ENCODE measurements at places on chromosomes 6 and 20.

- DNase-seq: no peak
These were observed 75.0 kb upstream of the FUCA2 start for GRCh38 chr6:143586557-143586956.

- DNase-seq: no peak
These were observed 216.0 kb upstream of the SSTR4 start for GRCh38 chr20:22819112-22819511.

DNA sequence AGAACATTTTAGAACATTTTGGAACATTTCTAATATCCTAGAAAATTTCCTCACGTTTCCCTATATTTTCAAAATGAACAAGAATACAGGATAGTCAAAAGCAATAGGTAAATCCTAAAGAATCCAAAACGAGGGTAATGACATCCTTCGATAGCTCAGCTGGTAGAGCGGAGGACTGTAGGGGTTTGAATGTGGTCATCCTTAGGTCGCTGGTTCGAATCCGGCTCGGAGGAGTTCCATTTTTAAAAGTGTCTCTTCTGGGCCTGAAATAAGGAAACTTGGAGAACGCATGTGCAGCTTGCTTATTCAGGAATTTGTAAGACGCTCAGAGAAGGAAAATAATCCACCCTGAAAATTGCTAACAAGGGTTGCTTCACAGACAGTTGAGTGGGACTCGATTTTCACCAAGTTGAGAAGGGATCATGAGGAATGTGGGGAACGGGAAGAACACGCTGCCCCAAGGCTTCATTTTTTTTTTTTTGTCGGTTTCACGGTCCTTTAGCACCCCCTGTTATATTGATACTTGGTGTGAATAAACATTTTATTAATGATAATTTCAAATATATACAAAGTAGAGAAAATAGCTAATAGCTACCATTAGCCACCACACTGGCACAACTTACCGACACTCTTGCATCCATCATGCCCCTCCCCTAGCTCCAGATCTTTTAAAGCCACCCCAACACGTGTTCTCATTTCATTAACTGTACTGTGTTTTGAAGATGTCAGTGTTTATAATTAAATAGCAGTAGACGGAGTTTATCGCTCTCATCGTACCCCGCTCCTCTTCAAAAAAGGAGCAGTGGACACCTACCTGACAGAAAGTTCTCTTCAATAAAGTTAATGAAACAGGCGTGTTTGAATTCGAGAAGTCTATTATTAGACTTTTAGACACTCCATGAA, 1.8 kb upstream of the ABT1 start:
- DNase-seq: peak; percentile 35

- no peak for DNase-seq
These were observed 96.9 kb downstream of the PRSS35 start for GRCh38 chr6:83609248-83609647.

GRCh38 chr6:99415446-99415845, 9.7 kb downstream of the PNISR start:
- DNase-seq: no peak

DNA sequence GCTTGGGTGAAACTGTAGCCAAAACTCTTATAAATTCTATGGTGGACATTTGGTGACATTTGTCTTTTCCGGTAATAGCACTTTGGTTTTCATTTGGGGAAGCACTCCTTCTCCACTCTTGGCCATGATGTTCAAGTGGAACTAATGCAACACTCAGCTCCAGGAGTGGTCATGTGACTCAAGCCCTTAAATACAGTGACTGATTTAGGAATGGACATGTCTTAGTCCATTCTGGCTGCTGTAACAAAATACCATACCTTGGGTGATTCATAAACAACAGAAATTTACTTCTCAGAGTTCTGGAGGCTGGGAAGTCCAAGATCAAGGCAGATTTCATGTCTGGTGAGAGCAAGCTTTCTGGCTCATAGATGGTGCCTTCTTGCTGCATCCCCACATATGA, 10.8 kb upstream of the FKBP1A start:
- DNase-seq: no peak

DNA sequence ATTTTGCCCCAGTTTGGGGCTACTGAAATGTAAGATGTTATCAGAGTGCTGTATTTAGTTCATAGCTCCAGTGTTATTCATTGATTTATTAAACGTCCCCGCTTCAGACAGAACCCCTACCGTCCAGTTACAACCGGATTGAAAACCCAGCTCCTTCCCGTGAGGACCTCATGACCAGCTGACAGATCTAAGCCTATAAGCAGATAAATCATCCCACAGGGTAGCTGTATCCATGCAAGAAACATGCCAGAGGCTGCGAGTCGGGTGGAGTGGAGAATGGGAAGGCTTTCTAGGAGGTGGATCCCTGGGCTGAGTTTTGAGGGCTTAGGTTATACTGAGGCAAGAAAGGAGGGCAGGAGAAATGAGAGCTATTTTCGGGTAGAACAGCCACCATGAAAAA, 260.0 kb downstream of the ARID1B start:
- DNase-seq: no peak

DNA sequence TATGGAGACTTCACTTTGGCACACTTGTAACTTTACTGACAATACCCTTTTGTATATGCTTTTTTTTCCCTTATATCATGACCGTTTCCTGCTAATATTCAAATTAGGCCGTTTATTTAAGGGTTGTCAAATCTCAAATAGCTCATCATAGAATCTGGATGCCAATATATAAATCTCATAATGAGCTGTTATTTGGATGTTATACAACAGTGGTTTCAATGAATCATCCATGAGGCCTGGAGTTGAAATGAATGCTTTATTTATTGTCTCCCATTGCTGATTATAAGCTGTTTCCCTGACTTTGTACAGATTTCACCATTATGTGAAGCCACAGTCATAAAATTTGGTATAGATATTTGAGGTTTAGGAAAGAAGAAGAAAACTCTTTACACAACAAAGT, 256.1 kb downstream of the PLCB1 start:
- DNase-seq: no peak

GRCh38 chr6:140566781-140567277, 1192.4 kb upstream of the CITED2 start:
- DNase-seq: no peak

- no peak for DNase-seq
These were observed 2.4 kb upstream of the EBF4 start for GRCh38 chr20:2690213-2690612.

DNA sequence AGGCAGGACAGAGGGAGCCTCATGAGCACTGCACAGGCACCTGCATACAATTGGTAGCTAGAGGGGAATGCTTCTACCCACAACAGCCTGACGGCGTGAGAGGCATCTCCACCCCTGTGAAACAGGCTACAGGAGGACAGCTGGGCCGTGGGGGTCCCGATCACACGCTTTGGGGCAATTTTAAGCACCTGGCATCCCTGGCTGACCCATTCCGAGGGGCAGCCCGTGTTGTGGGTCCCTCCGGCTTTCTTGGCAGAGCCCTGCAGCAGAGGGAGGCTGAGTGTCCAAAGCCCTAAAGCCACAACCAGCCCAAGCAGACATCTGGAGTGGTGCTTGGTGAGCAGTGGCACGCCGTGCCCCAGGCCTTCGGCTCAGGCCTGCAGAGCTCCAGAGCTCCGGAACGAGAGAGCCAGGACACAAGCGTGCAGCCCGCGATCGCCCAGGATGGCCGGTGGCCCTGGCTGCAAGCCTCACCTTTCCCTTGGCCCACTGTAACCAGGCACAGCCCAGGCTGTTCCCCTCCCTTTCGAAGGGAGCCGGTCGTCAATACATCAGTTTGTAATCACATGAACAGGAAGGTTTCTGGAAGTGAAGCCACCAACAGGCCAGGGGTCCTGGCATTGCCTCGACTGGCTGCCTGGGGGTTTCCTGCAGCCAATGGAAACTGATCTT, 81.4 kb downstream of the DLL1 start:
- no peak for DNase-seq

- no peak for DNase-seq
These were observed 117.7 kb upstream of the GGTLC1 start for GRCh38 chr20:24106150-24106800.

- no peak for DNase-seq
These were observed 46.9 kb downstream of the GFRA4 start for GRCh38 chr20:3616250-3616649.

DNA sequence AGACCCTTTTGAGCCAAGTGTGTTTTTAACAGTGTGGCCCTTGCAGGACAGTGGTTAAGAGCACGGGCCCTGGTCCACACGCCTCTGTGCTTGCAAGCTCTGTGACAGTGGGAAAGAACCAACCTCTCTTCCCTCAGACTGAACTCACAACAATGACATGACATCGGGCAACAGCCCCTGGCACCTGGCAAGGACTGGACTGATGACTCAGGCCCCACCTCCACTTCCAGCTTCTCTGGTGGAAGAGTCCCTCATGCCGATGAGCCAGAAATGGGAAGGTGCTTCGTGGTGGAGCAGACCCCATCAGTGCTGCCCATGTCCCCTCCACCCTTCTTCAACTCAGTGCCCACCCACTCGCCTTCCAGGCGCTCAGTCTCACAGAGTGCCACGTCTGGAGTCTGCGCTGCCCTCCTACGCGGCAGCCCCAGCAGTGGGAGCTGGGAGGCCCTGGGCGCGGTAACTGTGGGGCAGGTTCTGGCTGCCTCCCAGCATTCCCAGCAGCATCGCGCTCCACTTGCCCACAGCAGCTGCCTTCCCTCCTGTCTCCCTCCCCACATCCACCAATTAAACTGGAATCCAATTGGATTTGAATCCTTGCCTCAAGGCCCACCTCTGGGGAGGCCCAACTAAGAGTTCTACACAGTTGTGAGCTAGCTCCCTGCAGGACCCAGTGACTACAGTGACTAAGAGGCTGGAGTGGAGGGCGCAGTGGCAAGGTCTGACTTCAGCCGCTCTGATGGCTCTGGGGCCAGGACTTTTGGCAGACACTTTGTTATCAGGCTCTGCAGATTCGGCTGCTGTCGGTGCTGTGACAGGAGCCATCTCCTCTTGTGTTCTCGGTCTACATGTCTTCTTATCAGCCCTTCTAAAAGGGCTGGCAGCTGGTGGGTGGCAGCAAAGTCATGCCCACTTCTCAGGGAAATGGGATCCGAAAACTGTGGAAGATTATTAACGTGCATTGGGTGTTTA, 156.8 kb upstream of the MLN start:
- no peak for DNase-seq

DNA sequence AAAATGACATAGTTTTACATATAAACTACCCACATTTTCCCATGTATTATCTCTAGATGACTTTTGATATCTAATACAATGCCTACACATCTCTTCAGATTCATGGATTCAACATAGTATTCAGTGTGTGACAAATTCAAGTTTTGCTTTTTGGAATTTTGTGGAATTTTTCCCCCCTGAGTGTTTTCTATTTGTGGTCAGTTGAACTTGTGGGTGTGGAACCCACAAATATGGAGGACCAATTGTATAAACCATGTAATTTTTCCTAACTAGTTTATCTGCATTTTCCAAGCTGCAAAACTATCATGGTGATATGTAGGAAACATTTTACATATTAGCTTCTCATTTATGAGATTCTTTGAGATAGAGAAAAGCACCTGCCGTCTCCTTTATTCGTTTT, 374.3 kb upstream of the SOX4 start:
- DNase-seq: no peak

GRCh38 chr20:19397666-19398065, 185.2 kb downstream of the SLC24A3 start:
- no peak for DNase-seq

GRCh38 chr6:109808837-109809236, 117.7 kb downstream of the FIG4 start:
- no peak for DNase-seq

DNA sequence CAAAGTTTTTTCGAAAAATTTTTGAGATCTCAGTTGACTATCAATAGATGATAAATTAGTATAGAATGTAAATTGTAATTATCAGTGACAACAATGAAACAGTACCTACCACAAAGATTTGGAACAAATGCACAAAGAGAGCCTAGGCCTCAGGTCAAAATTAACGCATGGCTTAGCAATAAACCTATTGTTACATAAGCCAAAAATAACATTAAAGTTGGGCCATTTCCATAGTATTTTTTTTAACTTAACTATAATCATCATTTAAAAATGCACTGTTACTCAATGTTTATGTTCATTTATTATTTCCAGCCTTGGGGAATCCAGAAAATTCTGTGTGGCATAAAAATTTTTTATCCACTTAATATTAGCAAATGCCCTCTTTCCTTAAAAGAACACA, 117.0 kb downstream of the EPB41L2 start:
- no peak for DNase-seq

DNA sequence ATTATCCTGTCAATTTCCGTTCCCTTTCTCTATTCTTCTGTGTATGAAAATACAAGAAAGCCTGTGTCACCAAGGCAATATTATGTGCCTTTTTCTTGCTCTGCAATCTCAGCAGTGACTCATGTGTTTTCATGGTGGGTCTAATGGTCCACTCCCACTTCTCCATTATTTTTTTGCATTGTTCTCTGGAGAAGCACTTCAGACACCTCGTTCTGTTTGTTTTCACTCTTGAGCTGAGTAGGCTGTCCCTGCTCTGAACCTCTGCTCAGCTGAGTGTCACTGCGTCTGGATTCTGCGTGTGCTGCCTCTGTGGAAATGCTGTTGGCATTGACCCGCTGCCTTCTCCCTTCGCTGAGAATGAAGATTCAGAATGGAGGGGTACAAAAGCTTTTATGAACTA, 230.6 kb downstream of the TMEM242 start:
- DNase-seq: no peak

DNA sequence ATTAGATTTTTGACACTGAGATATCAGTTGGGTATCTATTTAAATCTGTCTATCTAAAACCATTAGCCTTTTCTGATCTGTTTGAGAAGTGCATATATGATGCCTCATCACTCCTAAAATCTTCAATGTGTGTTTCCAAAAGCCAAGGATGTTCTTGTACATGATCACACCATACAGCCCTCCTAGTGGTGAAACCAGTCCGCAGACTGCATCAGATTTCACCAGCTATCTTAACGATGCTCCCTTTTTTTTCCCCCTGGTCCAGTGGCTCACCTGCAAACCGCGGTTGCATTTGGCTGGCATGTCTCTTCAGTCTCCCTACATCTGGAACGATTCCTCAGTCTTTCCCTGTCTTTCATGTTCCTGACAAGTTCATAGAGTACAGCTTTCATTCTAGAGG, 4.0 kb downstream of the KIZ start:
- no peak for DNase-seq

GRCh38 chr6:46128476-46128875, 1.3 kb upstream of the ENPP4 start:
- peak; percentile 12 for DNase-seq

GRCh38 chr20:30489614-30490003, 767.9 kb upstream of the DEFB115 start:
- no peak for DNase-seq

- DNase-seq: no peak
These were observed 764.9 kb upstream of the MMS22L start for GRCh38 chr6:98047871-98048270.

GRCh38 chr6:2656460-2657079, 94.2 kb downstream of the MYLK4 start:
- peak; percentile 57 for DNase-seq
